ENCODE measurements at places on chromosomes 5 and 9. TPM values are rescaled to one million over a fixed set of nuclear protein-coding genes. Genes with fewer than 3 reads are reported as not detected.

DNA sequence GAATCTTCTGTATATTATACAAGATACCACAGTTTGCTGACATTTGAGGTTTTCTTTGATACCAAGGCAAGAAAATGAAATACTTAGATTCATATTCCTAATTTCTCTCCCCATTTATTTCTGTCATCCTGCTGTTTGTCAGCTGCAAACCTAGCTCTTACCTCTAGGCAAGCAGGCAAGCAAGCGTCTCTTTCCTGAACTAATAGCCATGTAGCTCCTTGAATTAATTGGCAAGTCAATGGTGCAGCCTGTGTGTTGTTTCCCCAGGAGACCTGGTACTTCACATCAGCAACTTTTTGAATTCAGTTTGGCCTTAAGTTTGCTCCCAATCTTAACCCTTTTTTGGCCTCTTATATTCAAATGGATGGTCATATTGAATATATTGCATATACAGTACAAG, 573.6 kb upstream of the ARRDC3 start:
- no peak for ATAC-seq

DNA sequence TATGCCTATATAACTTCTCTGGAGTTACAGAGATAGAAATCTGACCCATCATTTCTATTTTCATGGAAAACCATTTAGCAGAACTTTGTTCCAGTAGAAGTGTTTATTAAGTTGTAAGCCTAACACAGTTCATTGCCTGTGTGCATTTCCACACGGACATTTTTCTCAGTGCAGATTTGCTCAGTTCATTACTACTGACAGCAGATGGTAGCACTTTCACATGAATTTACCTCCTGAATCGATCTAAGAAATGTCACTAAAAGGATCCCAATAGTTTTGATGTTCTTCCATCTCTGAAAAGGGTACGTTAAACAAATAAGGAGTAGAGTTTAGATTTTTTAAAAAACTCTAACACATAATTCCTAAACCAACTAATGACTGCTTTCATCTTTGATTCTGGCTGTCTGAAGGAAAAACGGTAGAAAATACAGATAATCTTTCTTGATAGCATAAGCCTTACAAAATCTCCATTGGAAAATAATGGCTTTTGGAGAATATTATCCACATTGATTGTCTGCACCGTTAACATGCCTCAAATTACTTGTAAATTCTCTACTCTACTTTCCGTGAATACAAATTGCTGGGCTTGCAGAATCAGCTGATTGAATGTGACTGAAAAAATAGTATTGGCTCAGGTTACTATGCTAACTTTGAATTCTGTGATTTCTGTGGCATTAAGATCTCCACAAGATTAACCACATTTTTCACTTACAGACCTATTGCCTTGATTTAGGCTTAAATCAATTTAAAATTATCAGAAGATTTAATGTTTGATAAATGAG, 33.1 kb downstream of the RPS23 start:
- ATAC-seq = no peak

DNA sequence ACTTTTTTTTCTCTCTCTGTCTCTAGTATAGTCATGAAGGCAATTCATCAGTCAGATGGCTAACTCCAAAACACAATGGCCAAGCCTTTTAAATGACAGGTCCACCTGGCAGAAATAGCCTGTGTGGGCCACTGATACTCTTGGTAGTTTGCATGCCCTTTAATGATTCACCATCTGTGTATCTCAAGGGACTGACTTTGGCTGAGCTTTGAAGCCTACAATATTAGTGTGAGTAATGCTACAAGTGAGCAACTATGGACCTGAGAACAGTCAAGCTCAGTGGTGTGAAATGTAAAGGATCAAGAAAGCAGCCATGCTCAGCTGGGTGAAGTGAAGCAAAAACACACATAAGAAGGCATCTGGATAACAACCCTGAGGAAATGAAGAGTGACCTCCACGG, 506.9 kb downstream of the TLE1 start:
- ATAC-seq = no peak

- no peak for ATAC-seq
Observed at GRCh38 chr9:77956555-77956954, 75.1 kb downstream of the GNAQ start.

- ATAC-seq = no peak
Observed at GRCh38 chr5:138538943-138539627, 4.0 kb downstream of the ETF1 start.

DNA sequence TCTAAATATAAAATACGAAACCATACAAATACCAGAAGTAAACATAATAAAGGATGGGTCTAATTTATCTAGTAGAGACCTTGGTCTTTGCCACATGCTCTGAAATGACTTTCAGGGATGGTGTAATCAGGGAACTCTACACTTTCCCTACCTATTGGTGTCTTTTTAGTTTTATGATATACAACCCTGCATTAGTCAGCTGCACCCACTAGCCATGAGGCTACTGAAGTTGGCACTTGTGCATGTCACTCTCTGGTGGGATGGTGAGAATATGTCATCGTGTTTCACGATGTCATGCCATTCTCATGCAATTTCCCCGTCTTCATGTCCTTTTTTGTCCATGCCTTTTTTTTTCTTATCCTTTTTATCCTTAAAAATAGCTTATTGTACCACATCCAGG, 234.9 kb upstream of the ACTBL2 start:
- ATAC-seq = no peak

PCDHGB2 gene
- total RNA-seq = 0.34 TPM

REEP5 gene
- total RNA-seq = 42.3 TPM

PCDHB13 gene
- 0.08 TPM for total RNA-seq

GRCh38 chr5:137641148-137641547, 94.7 kb downstream of the KLHL3 start:
- ATAC-seq = no peak

- ATAC-seq = no peak
Observed at GRCh38 chr5:110651507-110651906, 75.0 kb downstream of the TMEM232 start.

GRCh38 chr9:114409103-114409780, 21.5 kb upstream of the AKNA start:
- no peak for ATAC-seq

LCN12 gene
- 0.54 TPM for total RNA-seq

DNA sequence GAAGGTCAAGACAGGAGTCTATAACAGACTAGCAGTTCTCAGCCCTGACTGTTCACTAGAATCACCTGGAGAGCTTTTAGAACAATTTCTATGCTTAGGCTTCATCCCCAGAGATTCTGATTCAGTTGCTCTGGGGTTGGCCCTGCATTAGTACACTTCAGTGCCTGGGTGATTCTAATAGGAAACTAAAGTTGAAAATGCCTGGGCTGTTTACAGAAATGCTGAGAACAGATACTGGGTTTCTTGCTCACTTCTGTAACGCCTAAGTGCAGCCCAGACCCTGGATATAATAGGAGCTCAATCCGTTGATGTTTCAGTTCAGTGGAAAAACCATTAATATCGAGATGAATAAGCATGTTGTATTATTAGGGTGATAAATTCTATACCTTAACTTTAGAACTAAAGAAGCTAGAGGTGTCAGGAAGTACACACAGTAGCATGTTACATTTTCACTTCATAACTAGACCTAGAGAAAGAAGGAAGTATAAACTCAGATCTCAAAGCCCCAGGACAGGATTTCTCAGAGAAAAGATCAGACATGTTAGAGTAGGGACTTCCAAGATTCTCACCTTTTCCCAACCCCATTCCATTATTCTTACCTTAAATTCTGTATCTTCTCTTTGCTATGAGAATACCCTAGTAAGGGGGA, 20.4 kb downstream of the HAVCR2 start:
- ATAC-seq = no peak

GRCh38 chr5:110045158-110045557, 355.4 kb downstream of the MAN2A1 start:
- ATAC-seq = no peak

PRELID2 gene
- total RNA-seq = 29.1 TPM
